ENCODE measurements at places on chromosomes 6 and 20. TPM values are rescaled to one million over a fixed set of nuclear protein-coding genes. Genes with fewer than 3 reads are reported as not detected.
A peak's percentile ranks its signal among the peaks of the same experiment; 100 is the strongest.

OPRM1 gene
- total RNA-seq, result not detected

GRCh38 chr6:155273431-155273830 is 9.6 kb downstream of the CLDN20 start:
- peaks cover 5% of the 10 kb centered on the region for H3K36me3 ChIP-seq
- no peak overlapping the region for H3K4me3 ChIP-seq
- H3K27ac ChIP-seq, result no peak overlapping the region
- H3K27me3 ChIP-seq, result no peaks in the 10 kb centered on the region
- H3K4me1 ChIP-seq, result peaks cover 8% of the 10 kb centered on the region

LINC00237 gene
- not detected for total RNA-seq

- H3K4me3 ChIP-seq, result no peak overlapping the region
- no peaks in the 10 kb centered on the region for H3K27me3 ChIP-seq
- H3K36me3 ChIP-seq, result no peaks in the 10 kb centered on the region
- peaks cover 14% of the 10 kb centered on the region for H3K4me1 ChIP-seq
- H3K27ac ChIP-seq, result no peak overlapping the region
Measured at GRCh38 chr6:113735491-113735890, 121.7 kb upstream of the MARCKS start.

GRCh38 chr6:98308564-98308963 is 525.8 kb upstream of the POU3F2 start:
- H3K36me3 ChIP-seq, result no peaks in the 10 kb centered on the region
- no peaks in the 10 kb centered on the region for H3K27me3 ChIP-seq
- no peak for DNase-seq
- no peak overlapping the region for H3K4me3 ChIP-seq

PTCRA gene
- not detected for total RNA-seq

GRCh38 chr6:2035046-2035445 is 210.4 kb downstream of the GMDS start:
- H3K36me3 ChIP-seq, result peaks cover 5% of the 10 kb centered on the region
- H3K27me3 ChIP-seq, result no peaks in the 10 kb centered on the region
- H3K4me3 ChIP-seq, result no peak overlapping the region
- H3K27ac ChIP-seq, result peak overlapping the region; percentile 55

- H3K4me3 ChIP-seq, result no peak overlapping the region
- no peaks in the 10 kb centered on the region for H3K27me3 ChIP-seq
- peaks cover 6% of the 10 kb centered on the region for H3K36me3 ChIP-seq
- DNase-seq, result no peak
- peaks cover 36% of the 10 kb centered on the region for H3K4me1 ChIP-seq
Measured at GRCh38 chr6:37050045-37050853, 44.8 kb downstream of the FGD2 start.

PSMF1 gene
- total RNA-seq, result 112 TPM

- peaks cover 59% of the 10 kb centered on the region for H3K4me1 ChIP-seq
- H3K4me3 ChIP-seq, result peak overlapping the region; percentile 15
- peak overlapping the region; percentile 86 for H3K27ac ChIP-seq
- DNase-seq, result no peak
- H3K27me3 ChIP-seq, result no peaks in the 10 kb centered on the region
Measured at GRCh38 chr6:131954059-131954774, 3.0 kb upstream of the CCN2 start.

- H3K4me3 ChIP-seq, result peak overlapping the region; percentile 80
- peak overlapping the region; percentile 100 for H3K27ac ChIP-seq
- peaks cover 35% of the 10 kb centered on the region for H3K4me1 ChIP-seq
Measured at GRCh38 chr20:35742741-35743523, 872 bp upstream of the RBM39 start.

GRCh38 chr6:147459780-147460179 is 48.7 kb upstream of the SAMD5 start:
- no peaks in the 10 kb centered on the region for H3K4me1 ChIP-seq
- H3K27ac ChIP-seq, result no peak overlapping the region
- H3K27me3 ChIP-seq, result no peaks in the 10 kb centered on the region
- no peak for DNase-seq
- no peaks in the 10 kb centered on the region for H3K36me3 ChIP-seq

GRCh38 chr6:14665827-14666724 is 548.5 kb downstream of the CD83 start:
- H3K27ac ChIP-seq, result peak overlapping the region; percentile 28
- H3K36me3 ChIP-seq, result no peaks in the 10 kb centered on the region
- H3K4me1 ChIP-seq, result peaks cover 8% of the 10 kb centered on the region

RIMS4 gene
- total RNA-seq, result 0.40 TPM

DNA sequence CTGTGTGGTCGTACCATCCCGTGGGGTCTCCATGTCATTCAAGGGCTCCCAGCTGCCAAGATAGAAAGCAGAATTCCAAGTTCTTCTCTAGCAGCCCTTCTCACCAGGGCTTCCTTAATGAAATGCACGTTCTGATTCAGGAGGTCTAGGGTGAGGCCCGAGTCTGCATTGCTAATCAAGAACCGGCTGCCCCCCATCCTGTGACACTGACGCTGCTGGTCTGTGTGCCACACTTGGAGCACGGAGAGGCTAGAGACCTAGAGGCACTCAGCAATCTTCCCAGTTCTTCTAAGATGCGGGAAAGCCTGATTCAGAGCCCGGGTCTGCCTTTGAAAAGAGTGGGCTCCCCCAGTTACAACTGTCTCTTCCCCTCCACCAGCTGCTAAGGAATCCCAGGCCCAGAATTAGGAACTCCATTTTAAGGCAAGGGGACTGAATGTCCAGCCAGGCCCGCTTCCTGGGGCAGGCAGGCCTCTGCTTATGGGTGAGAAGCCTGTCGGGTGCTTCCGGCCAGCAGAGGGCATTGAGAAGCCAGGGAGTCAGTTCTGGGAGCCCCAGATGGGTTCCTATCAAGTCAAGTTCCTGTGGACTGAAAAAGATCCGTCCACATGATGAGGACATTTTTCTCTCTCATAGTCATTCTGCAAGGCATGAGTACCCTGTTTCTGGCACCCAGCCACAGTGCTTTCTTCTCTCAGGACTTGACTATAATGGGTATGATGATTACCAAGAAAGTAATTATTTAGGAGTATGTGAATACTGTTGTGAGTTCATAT is 69.8 kb upstream of the RIN2 start:
- no peaks in the 10 kb centered on the region for H3K36me3 ChIP-seq
- peak; percentile 49 for DNase-seq
- H3K27me3 ChIP-seq, result peaks cover 24% of the 10 kb centered on the region
- H3K27ac ChIP-seq, result no peak overlapping the region

DNA sequence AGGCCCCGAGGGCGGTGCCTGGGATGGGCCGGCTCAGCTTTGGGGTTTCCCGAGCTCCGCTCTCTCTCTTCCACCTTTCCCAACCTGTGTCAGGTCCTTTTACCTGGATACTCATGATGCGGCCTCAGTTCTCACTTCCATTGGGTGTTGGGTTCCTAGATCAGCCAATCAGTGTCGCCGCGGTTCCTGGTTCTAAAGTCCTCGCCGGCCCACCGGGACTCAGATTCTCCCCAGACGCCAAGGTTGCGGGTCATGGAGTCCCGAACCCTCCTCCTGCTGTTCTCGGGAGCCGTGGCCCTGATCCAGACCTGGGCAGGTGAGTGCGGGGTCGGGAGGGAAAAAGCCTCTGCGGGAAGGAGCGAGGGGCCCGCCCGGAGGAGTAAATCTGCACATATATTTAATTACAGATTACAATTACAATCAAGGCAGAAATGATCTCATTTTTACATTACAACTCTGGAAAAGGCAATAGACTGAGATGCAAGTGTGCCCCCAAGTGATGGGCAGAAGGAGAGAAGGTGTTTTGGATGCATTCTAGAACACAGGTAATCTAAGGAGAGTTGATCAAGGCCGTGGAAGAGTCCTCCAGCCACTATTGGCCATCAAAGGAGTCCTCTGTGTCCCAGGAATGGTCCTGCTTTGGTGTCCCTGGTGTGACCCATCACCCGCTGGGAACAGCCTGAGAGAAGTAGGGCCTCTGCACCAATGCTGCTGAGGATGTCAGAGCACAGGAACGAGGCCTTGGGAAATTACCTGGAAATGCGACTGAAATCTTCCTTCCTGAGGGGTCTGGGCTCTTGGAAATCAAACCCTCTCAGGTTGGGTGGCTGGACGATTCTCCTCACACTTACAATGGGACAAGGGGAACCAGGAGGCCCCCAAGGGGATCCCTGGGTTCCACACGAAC is 34.7 kb upstream of the MICB start:
- peaks cover 25% of the 10 kb centered on the region for H3K27me3 ChIP-seq
- H3K4me3 ChIP-seq, result peak overlapping the region; percentile 78
- H3K27ac ChIP-seq, result peak overlapping the region; percentile 74
- peaks cover 21% of the 10 kb centered on the region for H3K4me1 ChIP-seq

RHAG gene
- total RNA-seq, result not detected

MYT1 gene
- total RNA-seq, result not detected

SIRPD gene
- not detected for total RNA-seq

DNA sequence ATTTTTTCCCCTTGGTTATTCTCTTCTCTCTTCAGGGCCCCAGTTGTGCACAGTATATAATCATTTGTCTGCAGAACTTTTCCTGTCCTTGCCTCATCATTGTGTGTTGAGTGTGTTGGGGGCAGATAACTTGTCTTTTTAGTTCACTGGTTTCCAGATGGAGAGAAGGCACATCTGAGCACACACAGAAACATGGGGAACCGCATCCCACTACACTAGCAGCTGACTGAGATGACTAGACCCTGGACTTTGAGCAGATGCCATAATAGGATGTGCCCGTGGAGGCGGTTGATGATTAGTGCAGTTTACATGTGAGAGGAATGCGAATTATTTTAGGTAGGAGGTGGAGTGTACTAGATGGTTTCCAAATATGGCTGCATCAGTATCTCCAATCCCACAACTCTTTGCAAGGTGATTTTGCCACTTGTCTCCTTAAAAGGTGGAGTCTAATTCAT is 26.5 kb upstream of the SH3BGRL2 start:
- no peak overlapping the region for H3K4me3 ChIP-seq
- H3K27ac ChIP-seq, result peak overlapping the region; percentile 37
- peaks cover 81% of the 10 kb centered on the region for H3K4me1 ChIP-seq
- H3K27me3 ChIP-seq, result no peaks in the 10 kb centered on the region
- DNase-seq, result no peak

VSTM2L gene
- 2.8 TPM for total RNA-seq

DNA sequence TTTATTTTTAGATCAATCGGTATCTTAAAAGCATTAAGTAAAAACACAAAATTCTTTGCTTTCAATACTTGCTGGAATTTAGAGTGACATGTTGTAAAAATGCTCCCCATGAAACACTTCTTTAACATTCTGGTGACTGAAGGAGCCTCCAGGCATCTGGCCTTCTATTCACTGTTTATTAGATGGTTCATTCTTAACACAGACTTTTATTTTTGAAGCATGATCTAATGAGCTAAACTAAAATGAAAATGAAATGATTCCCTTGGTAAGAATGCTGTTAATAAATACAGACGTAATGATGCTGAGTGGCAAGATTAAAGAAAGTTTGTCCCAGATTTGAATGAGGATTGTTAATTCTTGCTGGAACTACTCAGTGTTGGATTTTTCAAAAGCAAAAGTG is 698.4 kb downstream of the TENT5A start:
- no peaks in the 10 kb centered on the region for H3K27me3 ChIP-seq
- no peak for DNase-seq
- no peaks in the 10 kb centered on the region for H3K4me1 ChIP-seq

GRCh38 chr20:47106786-47107185 is 212.1 kb downstream of the EYA2 start:
- no peak overlapping the region for H3K4me3 ChIP-seq
- DNase-seq, result no peak
- no peaks in the 10 kb centered on the region for H3K36me3 ChIP-seq

DNA sequence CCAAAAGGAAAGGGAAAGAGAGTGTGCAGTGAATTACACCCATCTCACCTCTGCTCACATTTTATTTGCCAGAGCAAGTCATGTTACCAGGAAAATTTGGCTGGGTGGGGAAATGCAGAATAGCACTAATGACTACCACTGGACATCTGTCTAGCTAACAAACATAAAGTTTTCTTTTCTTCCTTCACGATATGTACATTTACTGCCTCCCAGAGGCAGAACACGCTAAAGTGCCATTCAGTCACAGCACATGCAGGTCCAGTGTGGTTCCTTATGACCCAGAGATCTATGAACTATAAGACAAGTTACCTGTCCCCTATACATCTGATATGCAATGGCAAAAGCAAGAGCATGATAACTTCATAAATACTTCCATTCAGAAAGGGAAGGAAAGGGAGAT is 194.1 kb downstream of the OGFRL1 start:
- peaks cover 37% of the 10 kb centered on the region for H3K4me1 ChIP-seq
- no peaks in the 10 kb centered on the region for H3K36me3 ChIP-seq
- DNase-seq, result no peak
- no peak overlapping the region for H3K27ac ChIP-seq
- no peaks in the 10 kb centered on the region for H3K27me3 ChIP-seq
- H3K4me3 ChIP-seq, result no peak overlapping the region

DNA sequence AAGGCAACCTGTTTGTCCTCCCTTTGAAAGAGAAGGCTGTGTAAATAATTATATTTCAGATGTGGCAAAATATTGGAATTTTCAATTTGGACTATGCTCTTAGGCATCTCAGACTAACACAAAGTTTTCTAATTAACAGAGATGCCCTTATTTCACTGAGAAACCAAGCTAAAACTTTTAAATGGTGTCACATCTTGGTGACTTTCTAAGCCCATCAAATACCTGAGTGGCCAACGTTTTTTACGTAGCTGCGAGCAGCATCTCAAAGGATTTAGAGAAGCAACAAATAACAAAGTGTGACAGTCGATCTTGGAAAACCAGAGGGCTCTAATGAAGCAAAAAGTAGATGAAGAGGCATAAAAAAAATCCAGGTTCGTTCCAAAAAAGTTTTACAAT is 3.4 kb upstream of the HEY2 start:
- H3K4me3 ChIP-seq, result no peak overlapping the region
- H3K36me3 ChIP-seq, result peaks cover 26% of the 10 kb centered on the region
- peaks cover 17% of the 10 kb centered on the region for H3K4me1 ChIP-seq
- no peak overlapping the region for H3K27ac ChIP-seq

DNA sequence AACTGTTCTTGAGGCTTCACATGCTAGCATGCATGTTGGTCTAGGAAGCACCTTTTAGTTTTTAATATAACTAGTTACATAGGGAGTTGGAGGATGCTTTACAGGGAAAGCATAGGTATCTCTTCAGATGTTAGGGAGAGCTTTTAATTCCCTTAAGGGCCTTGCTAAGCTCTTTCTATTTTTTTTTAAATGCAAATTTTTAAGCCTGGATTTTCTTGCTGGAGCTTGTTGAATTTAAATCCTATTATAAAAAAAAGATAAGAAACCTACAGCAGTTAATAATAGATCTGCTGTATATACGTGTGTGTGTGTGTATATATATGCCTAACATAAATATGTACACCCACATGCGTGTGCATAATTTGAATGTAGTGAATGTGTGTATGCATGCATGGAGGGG is 79.0 kb downstream of the FIG4 start:
- no peak for DNase-seq
- H3K27ac ChIP-seq, result no peak overlapping the region
- no peak overlapping the region for H3K4me3 ChIP-seq
- peaks cover 24% of the 10 kb centered on the region for H3K4me1 ChIP-seq

DNA sequence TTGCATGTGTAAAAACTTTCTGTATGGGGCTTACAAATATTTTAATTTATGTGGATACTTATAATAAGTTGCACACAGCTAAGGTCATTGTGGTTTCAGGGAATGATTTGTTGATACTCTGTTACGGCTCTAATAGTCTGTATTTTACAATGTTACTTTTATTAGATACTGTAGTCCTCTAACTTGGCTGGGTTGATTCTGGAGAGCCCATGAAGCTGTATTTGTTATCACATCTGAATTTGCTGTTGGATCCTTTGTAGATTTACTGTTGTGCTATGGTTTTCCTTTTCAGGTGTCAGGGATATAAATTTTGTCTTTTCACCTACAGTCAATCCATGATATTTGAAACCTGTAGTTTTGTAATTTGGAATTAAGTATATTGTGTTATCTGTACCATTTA is 161.0 kb downstream of the ARID1B start:
- DNase-seq, result no peak
- peaks cover 14% of the 10 kb centered on the region for H3K4me1 ChIP-seq
- no peak overlapping the region for H3K27ac ChIP-seq
- no peaks in the 10 kb centered on the region for H3K27me3 ChIP-seq
- H3K36me3 ChIP-seq, result no peaks in the 10 kb centered on the region

Measured in Calu3 (cell line).